CD4-positive, alpha-beta memory T cell (primary cell): ENCODE measurements at places on chromosomes 1 and 21. TPM values are rescaled to one million over a fixed set of nuclear protein-coding genes. Genes with fewer than 3 reads are reported as not detected.

Gene KAZN
- polyA plus RNA-seq, result 0.08 TPM

Gene RGS18
- 1.6 TPM for polyA plus RNA-seq

Gene HSD3B1
- polyA plus RNA-seq, result not detected

Gene SPATA46
- not detected for polyA plus RNA-seq

Gene KRTAP19-7
- polyA plus RNA-seq, result not detected

Gene MEGF6
- polyA plus RNA-seq, result 2.4 TPM

DNA sequence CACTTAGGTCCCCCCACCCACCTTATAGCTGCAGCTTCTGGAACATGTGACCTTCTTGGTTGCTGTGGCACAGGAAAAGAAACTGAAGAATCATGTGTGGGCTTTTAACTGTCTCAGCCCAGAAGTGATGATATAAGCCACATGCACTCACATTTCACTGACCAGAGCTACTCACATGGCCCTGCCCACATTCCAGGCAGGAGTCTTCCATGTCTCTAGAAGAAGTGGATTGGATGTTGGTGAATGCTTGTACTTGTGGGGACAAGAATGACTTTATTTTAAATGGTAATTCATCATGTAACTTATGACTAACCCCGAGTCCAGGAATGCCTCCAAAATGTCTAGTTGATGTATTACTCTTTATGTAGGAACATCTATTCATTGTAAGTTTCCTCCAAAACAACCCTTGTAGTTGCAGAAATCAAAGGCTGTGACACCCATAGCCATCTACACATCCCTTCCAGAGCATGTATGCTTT, 15.8 kb upstream of the CAMK1G start:
- DNase-seq, result no peak

GRCh38 chr1:56658254-56658653, 13.1 kb downstream of the PRKAA2 start:
- no peak for DNase-seq

GRCh38 chr1:55472115-55472514, 257.0 kb upstream of the USP24 start:
- no peak for DNase-seq

DNA sequence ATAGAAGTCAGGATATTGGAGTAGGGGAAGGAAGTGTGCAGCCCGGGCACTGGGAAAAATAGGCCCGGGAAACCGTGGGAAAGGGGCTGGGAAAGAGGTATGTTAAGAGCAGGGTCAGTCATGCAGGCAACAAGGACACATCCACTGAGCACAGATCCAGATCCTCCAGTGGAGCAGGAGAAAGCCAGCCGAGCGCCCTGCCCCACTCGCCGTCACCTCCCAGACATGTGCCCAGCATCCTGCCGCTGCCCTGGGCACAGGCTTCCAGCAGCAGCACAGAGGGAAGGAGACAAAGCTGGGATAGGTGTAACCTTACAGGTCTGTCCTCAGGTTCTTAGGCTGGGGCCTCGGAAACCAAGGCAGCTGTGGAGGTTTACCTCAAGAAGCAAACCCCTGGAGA, 64.2 kb downstream of the FAM163A start:
- DNase-seq, result no peak

DNA sequence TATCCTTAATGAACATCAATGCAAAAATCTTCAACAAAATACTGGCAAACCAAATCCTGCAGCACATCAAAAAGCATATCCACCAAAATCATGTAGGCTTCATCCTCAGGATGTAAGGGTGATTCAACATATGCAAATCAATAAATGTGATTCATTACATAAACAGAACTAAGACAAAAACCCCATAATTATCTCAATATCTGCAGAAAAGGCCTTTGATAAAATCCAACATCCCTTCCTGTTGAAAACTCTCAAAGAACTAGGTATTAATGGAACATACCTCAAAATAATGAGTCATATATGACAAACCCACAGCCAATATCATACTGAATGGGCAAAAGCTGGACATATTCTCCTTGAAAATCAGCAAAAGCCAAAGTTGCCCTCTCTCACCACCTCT, 54.6 kb upstream of the DEPDC1 start:
- no peak for DNase-seq

GRCh38 chr1:174219606-174220370, 60.5 kb downstream of the RABGAP1L start:
- no peak for DNase-seq

DNA sequence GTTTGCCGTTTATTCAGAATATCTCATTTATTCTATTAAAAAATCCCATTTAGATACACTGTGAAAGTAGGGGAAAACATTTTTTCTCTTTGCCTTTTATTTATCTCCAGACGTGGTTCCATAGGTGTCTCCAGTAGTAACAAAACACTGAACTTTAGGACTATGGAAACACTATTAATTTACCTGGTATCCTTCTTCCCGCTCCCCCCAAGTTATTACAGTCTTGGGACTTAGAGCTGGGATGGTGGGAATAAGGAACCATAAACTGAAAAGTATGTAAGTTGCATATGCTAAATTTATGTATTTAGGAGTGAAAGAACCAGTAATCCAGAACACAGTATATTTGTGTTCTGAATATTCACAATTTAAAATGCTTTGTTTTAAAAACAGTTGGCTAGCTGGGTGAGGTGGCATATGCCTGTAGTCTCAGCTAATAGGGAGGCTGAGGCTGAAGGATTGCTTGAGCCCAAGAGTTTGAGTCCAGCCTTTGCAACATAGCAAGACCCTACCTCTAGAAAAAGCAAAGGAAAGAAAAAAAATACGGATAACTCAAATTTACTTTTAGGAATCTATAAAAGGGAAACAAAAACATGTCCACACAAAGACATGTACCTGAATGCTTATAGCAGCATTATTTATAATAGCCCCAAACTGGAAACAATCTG, 3.1 kb downstream of the DNAJB4 start:
- DNase-seq, result no peak

DNA sequence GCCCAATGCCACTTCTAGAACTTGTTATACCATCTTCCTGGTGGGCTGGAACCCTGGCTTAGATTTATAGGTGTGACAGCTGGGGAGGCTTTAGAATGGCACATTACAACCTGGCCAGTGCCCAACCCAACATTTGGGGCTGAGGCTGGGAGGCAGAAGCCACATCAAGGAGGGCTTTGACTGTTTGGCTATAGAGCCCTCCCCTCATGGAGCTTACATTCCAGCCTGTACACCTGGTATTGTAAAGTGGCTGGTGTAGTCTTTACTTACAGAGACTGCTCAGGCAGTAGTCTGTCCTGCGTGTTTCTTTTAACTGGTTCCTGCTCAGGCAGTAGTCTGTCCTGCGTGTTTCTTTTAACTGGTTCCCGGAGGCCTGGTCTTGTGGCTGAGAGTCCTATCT, 10.0 kb upstream of the SLC2A1 start:
- no peak for DNase-seq
